ENCODE measurements at places on chromosomes 1 and 21. TPM values are rescaled to one million over a fixed set of nuclear protein-coding genes. Genes with fewer than 3 reads are reported as not detected.

Gene COL11A1
- 76.5 TPM for total RNA-seq

DNA sequence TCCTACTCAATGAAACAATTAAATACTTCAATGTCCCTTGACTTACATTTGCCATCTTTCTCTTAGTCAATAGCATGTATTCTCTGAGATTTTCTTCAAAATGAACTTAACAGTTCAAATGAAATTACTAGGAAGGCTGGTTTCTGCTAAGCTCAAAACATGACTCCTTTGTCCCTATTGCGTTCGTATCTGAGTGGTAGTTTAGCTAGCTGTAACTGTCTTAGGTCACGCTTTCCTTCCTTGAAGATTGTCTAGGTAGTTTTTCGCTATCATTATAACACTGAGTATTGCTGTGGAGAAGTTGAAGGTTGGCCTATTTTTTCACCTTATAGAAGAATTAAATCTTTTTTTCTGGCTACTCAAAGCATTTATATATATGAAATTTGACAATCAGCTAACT, 1535.2 kb downstream of the PLA2G4A start:
- DNase-seq: no peak

- no peak for DNase-seq
Observed at GRCh38 chr1:91735266-91735845, 150.6 kb downstream of the TGFBR3 start.

Gene OLFM3
- 2.3 TPM for total RNA-seq

Gene SLC1A7
- total RNA-seq: not detected

DNA sequence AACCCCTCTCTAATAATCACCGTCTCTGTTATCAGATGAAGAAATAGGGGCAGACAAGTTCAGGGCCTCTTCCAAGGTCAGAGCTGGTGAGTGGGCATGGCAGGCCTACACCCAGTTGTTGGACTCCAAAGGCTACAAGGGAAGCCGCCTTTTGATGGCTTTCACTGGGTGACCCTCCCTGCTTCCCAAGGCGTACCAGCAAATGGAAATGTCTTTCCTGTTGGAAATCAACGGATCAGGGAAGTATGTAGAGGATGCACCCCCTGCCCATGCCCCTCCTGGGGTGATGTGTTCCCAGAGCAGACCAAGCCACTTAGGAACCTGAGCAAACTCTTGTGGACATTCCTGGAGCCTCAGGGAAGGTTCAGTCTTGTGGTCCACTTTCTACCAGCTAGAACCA, 47.4 kb downstream of the LGR6 start:
- DNase-seq: no peak

All from urinary bladder (tissue), 4 donors.